CD4-positive, alpha-beta T cell treated with Interleukin-12 subunit alpha and Interleukin-12 subunit beta, for 1 hour (primary cell): ENCODE measurements at places on chromosomes 12 and 14.

DNA sequence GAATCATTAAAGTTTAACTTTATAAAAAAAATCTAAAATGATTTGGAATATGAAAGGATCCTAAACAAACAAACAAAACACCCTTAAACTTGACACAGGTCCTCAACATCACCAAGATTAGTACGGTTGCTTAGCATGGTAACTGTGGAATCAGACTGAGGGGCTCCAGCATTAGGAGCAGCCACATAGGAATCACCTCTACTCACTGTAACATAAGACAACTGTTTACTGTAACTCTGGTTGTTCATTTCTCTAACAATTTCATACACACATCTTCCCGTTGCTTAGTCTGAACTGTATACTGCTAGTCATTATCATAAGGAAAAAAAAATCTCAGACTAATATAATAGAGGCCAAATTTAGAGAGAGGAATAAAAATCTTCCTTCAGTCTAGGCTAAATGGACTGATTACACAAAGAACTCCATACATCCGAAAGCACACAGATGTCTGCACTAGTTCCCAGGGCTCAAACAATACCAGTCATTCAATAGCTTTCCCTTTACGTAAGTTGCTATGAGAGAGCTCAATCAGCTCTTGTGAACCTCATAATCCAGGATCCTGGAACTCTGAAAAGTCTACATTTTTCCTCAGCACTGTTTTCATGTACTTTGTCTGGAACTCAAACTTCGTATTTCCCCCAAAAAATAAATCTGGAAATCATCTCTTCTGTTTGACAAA lies 26.0 kb downstream of the LRP6 start:
- no peak for DNase-seq

DNA sequence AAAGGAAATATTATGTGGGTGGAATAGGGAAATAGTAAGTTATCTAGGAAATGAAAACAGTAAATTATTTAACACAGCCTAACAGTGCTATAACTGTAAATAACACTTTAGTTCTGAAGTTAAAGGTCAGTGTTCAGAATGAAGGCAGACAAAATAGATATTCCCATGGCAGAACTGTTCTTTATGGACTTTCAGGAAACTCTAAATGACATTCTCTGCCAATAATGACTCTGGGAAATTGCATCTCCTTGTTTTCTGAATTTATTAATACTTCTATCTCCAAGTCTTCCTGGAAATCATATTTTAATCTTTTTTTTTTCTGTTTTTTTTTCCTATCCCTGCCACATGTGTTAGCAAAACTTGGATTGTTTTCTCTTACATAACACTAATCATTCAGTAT lies 101.4 kb downstream of the PDE3A start:
- no peak for DNase-seq

- no peak for DNase-seq
Observed at GRCh38 chr12:116323406-116324386, 46.2 kb upstream of the MED13L start.

DNA sequence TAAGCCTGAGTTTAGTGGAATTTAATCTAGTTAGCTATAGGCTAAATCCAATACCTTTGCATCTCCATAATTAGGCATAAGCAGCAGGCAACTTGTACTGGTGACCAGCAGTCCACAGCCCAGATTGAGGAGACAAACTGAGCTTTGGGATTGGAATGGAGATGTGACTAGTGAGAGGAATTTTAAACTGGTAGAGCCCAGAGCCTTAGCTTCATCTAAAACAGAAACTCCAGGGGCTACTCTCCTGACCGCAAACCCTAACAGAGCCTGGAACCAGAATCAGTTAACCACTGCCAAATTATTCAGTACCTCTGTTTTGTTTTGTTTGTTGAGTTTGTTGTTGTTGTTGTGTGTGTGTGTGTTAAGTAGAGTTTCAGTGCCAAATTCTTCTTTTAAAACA lies 53.2 kb downstream of the TSPAN19 start:
- DNase-seq = no peak

- no peak for DNase-seq
Observed at GRCh38 chr12:14471497-14471896, 96.2 kb downstream of the PLBD1 start.

DNA sequence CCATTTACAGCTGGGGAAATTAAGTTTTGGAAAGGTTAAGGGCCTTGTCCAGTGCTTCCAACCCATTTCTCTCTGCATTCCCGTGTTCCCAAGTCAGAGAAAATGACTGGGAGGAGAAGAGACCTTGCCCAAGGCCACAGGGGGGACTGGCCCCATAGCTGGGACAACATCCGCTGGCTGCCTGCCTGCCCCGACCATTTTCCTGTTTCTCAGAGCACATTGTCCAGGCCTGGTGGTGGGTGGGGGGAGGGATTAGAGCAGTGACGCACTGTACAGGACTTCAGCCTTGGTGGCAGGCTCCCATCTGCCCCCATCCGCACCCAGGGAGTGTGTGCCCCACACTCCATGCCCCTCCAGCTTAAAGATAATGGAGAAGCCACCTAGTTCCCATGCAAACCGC lies 27.7 kb downstream of the DIO3 start:
- DNase-seq = no peak

DNA sequence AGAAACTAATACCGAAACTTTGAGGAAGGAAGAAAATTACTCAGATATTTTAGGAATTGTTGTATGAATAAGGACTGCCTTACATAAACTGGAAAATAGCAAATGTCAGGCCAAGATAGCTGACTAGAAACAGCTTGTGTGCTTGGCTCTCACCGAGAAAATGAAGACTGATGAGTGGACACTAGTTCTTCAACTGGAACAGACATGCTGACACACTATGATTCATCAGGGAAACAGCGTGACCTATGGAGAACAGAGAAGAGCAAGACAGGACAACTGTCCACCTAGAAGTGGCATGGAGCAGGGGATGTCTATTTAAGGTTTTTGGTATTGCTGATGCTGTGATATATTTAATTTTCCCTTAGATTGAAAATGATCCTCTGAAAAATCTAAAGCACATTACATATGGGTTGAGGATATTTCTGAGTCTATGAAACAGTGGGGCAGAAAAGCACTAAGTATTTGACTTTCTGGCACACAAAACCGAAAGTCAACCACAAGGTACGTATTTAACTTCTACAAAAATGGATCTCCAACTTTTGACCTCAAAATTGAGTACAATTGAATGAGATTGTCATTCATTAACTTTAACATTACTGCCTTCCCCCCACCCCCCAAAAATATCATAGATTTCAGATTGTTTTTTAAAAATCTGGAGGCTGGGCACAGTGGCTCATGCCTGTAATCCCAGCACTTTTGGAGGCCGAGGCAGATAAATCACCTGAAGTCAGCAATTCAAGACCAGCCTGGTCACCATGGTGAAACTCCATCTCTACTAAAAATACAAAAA lies 863.2 kb downstream of the LRFN5 start:
- DNase-seq = no peak

GRCh38 chr14:73768107-73768506 lies 53.9 kb upstream of the PNMA1 start:
- no peak for DNase-seq

- DNase-seq = peak; percentile 58
Observed at GRCh38 chr14:105168496-105168978, at the start of gene JAG2. JAG2 (minus strand) TSS chr14:105168776; CDS start chr14:105168420, 356 bp downstream.

- DNase-seq = no peak
Observed at GRCh38 chr12:15710860-15711510, 78.2 kb downstream of the EPS8 start.

GRCh38 chr12:32033406-32033805 lies 73.2 kb upstream of the BICD1 start:
- DNase-seq = no peak

DNA sequence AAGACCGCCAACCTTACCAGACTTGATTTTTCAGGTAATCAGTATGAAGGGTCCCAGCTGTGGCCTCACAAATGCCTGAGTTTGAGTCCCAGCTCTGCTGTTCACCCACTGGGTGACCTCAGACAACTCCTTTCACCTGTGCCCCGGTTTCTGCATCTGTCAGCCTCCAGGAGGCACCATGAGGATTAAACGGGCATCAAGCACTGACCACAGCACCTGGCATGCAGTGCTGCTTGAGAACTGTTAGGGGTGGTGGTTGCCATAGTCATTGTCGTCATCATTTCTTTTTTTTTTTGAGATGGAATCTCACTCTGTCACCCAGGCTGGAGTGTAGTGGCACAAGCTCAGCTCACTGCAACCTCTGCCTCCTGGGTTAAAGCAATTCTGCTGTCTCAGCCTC lies 57.9 kb downstream of the PHETA1 start:
- no peak for DNase-seq

GRCh38 chr14:60197629-60198303 lies 32.6 kb upstream of the DHRS7 start:
- DNase-seq = no peak

DNA sequence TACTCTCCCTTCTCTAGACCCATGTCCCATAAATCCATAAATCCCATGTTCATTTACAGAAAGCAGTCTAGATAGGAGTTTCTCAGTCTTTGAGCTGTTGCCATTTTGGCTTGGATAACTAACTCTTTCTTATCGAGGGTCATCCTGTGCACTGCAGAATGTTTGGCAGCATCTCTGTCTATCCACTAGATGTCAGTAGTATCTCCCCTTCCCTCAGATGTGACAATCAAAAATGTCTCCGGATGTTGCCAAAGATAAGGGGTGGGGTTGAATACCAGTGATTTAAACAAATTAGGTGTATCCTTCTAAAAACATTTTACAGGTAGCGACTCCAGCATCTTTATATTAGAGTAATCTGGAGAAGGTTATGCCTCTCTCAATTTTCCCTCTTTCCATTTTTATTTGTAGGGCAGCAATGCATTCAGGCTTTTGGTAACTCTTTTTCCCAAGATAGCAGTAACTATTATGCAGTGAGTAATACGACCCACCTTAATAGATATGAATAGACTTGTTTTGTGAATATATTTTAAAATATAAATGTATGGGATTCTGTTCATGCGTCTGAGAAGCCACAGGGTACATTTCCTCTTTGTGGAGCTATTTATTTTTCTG lies 100.7 kb downstream of the LRRK2 start:
- DNase-seq = peak; percentile 12

DNA sequence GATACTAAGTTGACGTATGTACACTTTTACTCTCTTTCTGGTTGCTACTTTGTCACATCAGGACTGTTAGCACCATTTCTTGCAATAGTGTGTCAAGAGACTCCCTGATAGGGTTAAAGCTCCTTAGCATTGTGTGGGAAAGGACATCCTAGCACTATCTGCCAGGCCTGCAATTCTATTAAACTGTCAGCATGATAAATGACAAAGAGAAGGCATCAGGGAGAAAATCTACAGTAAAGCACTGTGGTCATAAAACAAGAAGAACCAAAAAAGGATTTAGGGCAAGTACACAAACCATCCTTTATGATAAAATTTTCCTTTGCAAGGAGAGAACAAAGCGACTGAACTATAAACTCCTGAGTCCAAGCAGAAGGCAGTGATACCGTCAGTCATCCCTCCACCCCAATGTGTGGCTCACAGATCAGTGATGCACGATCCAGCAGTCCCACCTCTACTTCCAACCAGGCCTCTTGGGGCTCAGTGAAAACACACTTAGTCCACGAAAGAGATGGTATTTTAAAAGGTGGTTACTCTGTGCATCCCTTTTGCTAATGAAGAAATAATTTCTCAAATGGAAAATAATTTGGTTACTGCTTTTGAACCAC lies 31.4 kb upstream of the SLC35F4 start:
- DNase-seq = no peak

GRCh38 chr14:80965037-80965436 lies 9.6 kb downstream of the TSHR start:
- no peak for DNase-seq
